ENCODE measurements at places on chromosomes 3 and 15.

GRCh38 chr3:193693774-193694173, 100.8 kb downstream of the OPA1 start:
- no peak for DNase-seq

GRCh38 chr15:66777054-66777453, 75.0 kb downstream of the SMAD6 start:
- no peak for DNase-seq

GRCh38 chr3:124140746-124141145, 148.8 kb upstream of the ROPN1 start:
- no peak for DNase-seq

GRCh38 chr3:155282385-155283091, 10.9 kb downstream of the STRIT1 start:
- no peak for DNase-seq

DNA sequence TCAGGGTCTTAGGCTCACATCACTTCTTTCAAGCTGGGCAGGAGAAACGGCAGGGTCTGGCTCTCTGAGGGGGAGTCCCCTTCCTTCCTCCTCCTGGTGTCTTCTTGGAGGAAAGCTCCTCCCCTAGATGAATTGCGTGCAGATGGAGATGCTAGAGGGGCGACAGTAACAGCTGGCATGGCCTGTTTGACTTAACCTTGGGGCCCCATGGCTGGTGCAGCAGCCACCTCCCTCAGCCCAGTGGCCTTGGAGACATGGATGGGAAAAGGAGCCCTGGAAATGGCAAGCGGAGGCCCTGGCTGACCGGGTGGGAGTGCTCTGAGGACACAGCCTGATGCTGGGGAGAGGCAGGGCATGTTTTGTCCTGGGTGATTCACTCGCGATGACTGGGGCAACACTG, 20.2 kb downstream of the PAK6 start:
- no peak for DNase-seq

DNA sequence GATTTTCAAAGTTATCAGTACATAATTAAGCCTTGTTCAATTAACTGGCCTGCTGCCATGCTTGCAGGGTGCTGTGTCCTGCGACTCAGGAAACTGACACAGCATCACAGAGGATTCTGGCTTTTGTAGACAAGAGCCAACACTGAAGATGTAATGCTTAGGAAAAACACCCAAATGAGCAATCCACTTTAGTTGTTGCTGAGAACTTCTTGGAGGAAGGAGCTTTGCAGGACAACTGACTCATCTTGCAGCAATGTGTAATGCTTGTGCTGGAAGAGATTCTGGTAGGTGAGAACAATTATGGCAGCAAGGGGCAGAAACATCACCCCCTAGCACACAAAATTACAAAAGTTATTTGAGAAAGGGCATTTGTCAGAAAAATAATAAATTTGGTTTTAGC, 67.6 kb downstream of the NLGN1 start:
- DNase-seq: no peak

GRCh38 chr3:177680472-177680821, 483.2 kb upstream of the TBL1XR1 start:
- no peak for DNase-seq

- no peak for DNase-seq
Observed at GRCh38 chr3:179028408-179028807, 43.2 kb downstream of the ZMAT3 start.

GRCh38 chr3:11413071-11413470, 140.9 kb downstream of the ATG7 start:
- DNase-seq: no peak

GRCh38 chr3:125587039-125587648, 8.2 kb downstream of the OSBPL11 start:
- no peak for DNase-seq

DNA sequence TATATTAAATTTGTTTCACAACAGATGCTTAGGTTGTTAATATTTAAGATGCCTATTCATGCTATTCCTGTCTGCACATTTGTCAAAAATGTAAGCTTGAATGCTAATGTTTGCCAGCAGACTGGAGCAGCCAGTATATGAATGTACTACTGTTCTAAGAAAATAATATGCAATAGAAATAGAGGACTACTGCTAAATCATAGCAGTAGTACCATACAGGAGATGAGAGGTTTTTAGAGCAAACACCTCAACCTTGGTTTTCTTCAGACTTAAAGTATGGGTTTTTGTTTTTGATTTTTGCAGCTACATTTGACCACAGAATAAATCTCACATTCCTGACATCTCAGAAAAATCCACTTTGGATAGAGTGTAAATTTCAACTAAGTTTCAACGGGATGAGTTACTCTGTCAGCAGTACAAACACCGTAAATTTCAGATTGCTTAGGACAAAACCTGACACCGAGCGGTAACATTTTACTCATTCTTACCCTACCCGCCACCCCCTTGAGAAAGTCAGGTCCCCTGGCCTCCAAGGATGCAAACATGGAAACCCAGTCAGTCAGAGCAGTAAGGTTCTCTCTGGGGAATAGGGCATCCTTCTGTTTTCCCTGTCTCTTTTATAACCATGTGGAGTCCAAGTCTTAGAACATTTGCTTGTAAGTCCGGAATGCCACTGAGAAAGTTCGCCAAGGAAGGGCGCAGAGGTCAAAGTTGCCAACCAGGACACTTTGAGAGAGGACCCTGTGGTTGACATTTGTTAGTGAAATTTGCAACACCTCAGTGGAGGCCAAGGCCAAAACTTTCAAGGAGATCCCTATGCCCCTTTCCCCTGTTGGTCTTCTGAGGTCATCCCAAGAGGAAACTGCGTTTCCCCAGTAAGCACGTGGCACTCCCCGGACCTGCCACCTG, 17.9 kb upstream of the SATB1 start:
- no peak for DNase-seq

DNA sequence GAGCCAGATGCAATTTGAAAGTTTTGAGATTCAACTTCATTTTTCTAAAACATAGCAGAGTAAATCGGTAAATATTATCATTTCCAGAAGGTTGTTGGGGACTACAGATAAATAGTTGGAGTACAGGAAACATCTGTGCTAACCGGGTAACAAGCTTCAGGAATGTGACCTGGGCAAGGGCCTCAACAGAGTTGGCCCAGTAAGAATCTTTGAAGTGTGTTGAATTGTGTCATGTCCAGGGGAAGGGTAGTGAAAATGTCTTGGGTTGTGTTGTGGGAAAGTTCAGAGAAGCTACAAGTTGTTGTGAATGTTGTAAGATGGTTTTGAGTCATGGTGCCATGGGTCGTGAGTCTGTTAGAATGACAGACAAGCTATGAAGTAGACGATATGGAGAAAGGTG, 35.7 kb downstream of the SQOR start:
- DNase-seq: no peak

- no peak for DNase-seq
Observed at GRCh38 chr3:167106456-167106855, 273.6 kb downstream of the ZBBX start.

- no peak for DNase-seq
Observed at GRCh38 chr3:40450438-40450837, 6.7 kb upstream of the RPL14 start.

GRCh38 chr15:51623386-51623938, 891 bp upstream of the DMXL2 start:
- no peak for DNase-seq
